ENCODE measurements at places on chromosomes 13 and 19. TPM values are rescaled to one million over a fixed set of nuclear protein-coding genes. Genes with fewer than 3 reads are reported as not detected.

GRCh38 chr13:20402881-20403280, 122.8 kb downstream of the CRYL1 start:
- DNase-seq: no peak

KLC3 gene
- 8.0 TPM for total RNA-seq

DNA sequence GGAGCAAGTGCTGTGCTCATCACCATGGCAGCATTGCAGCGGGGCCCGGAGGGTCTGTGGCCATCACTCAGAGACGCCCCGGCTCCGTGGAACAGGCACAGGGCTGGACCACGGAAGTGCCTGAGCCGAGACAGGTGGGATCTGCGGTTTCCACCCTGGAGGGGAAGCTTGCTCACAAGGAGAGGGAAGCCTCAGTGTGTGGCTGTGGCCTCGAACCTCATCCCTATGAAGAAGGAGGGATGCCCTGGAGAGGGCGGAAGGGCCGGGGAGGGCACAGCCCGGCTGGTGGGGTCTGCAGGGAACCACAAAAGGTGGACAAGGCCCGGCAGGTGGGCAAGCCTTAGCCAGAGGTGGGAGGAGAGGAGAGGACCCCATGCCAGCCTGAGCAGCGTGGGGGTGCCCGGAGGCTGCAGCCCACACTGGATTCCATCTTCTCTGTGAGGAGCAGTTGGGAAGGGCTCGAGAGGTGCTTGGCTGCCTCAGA, 30.4 kb upstream of the TMEM255B start:
- DNase-seq: no peak

DCT gene
- 0.18 TPM for total RNA-seq

CFAP97D2 gene
- not detected for total RNA-seq

GRCh38 chr19:12969292-12969988, at the start of gene DAND5:
Gene DAND5 (plus strand): TSS chr19:12969576. CDS start chr19:12969661, 85 bp downstream.
- DNase-seq: no peak

GRCh38 chr13:110000534-110001345, 214.4 kb upstream of the IRS2 start:
- DNase-seq: no peak

ZBTB32 gene
- total RNA-seq: not detected

DPF1 gene
- total RNA-seq: 4.0 TPM

GRCh38 chr13:26787961-26788360, 27.4 kb upstream of the GPR12 start:
- DNase-seq: no peak

ZNF681 gene
- 9.0 TPM for total RNA-seq

PROZ gene
- total RNA-seq: not detected

- DNase-seq: no peak
Measured at GRCh38 chr19:11806354-11807098, 7.5 kb upstream of the ZNF440 start.

GRCh38 chr13:101465877-101466276, 13.4 kb downstream of the ITGBL1 start:
- no peak for DNase-seq

LATS2 gene
- 30.2 TPM for total RNA-seq

- DNase-seq: no peak
Measured at GRCh38 chr13:92433963-92434362, 792.6 kb upstream of the GPC6 start.

DNA sequence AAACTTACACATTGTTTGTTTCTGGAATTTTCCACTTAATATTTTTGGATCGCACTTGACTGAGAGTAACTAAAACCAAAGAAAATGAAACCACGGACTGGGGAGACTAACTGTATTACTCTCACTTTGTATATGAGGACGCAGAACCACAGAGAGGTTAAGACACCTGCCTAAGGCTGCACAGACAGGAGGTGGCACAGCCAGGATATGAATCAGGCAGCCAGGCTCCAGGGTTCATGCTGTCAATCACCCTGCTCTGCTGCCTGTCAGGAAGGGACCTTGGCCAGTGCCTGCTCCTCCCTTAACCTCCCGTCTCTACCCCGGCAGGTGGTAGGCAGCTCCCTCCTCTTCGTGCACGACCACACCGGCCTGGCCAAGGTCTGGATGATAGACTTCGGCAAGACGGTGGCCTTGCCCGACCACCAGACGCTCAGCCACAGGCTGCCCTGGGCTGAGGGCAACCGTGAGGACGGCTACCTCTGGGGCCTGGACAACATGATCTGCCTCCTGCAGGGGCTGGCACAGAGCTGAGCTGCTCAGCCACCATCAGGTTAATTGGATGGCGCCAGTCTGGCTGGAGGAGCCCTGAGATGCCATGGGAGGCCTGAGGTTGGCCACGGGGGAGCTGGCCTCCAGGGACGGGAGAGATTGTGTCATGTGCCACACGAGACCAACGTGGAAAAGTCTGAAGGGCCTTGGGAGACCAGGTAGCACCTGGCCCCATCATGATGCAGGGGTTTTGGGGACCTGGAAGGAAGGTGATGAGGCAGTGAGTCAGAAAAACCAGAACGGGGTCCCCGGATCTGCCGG, 11.0 kb downstream of the ACTMAP start:
- no peak for DNase-seq

TRIM13 gene
- 38.5 TPM for total RNA-seq

DNA sequence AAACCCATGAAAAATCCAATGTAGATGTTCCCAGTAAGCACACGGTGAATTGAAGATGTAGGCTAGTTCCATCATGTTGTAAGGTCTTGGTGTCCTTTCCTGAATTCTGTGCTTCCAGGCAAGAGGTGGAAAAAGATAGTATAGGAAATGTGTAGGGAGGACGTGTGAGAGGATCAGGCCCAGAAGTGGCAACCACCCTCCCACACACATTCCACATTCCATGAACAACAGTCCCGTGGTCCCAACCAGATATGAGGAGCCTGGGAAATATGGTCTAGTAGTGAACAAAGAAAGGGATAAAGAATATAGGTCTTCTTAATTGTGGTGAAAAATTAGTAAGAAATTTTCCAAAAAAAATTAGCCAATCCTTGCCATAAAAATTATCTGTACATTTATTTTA, 1254.2 kb upstream of the SLC10A2 start:
- no peak for DNase-seq

- DNase-seq: no peak
Measured at GRCh38 chr19:16579381-16579780, 7.2 kb upstream of the SLC35E1 start.

- DNase-seq: no peak
Measured at GRCh38 chr19:4878491-4878968, 11.1 kb upstream of the PLIN3 start.

DNA sequence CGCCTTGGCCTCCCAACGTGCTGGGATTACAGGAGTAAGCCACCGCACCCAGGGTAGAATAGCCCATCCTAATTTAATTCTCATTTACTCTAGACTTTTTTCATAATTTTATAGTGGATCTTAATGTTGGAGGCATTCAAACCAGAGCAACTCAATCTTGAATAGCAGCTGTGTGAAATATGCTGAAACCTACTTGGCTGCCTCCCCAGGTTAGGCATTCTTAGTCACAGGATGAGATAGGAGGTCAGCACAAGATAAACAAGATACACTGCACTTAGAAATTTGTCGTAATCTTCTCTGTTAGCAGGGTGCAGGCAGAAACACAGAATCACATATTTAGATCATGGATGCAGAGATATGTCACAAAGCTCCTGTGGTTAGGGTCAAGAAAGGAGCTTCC, 2.7 kb upstream of the ZNF43 start:
- no peak for DNase-seq

GRCh38 chr13:112903071-112903577, 65.9 kb upstream of the MCF2L start:
- DNase-seq: no peak

- no peak for DNase-seq
Measured at GRCh38 chr13:48925001-48925400, 50.7 kb upstream of the FNDC3A start.
